ENCODE measurements at places on chromosomes 1 and 21.

GRCh38 chr1:21624571-21625389 is 44.4 kb downstream of the RAP1GAP start:
- peak; percentile 53 for DNase-seq

- no peak for DNase-seq
Observed at GRCh38 chr1:26694638-26695355, 1.0 kb upstream of the ARID1A start.

DNA sequence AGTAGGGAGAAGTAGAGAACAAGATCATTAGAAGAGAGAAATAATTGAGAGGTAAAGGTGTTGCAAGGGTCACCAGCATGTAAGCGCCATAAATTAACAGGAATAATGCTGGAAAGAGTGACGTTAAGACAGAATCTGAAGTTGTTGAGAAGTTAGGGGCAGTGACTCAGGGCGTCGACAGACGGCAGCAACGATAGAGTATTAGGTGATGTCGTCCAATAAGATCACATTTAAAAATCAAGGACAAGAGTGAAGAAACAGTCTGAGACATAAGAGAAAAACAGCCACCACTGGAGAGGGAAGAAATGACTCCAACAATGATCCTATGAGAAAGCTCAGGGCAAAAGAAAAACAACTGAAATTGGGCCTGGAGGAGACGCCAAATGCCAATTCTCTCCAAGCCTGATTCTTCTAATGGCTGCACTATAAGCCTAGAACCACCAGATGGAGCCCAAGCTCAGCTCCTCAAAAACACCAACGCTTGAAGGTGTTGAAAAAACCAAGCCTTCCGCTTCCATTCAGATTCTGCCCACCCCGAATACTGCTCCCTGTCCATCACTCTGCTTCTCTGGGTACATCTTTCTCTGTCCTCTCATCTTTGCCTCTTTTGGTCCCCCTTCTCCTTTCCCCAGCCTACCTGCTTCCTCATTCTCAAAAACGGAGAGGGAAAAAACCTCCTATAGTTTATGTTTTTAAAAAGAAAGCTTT is 70.0 kb downstream of the LUZP1 start:
- peak; percentile 88 for DNase-seq

DNA sequence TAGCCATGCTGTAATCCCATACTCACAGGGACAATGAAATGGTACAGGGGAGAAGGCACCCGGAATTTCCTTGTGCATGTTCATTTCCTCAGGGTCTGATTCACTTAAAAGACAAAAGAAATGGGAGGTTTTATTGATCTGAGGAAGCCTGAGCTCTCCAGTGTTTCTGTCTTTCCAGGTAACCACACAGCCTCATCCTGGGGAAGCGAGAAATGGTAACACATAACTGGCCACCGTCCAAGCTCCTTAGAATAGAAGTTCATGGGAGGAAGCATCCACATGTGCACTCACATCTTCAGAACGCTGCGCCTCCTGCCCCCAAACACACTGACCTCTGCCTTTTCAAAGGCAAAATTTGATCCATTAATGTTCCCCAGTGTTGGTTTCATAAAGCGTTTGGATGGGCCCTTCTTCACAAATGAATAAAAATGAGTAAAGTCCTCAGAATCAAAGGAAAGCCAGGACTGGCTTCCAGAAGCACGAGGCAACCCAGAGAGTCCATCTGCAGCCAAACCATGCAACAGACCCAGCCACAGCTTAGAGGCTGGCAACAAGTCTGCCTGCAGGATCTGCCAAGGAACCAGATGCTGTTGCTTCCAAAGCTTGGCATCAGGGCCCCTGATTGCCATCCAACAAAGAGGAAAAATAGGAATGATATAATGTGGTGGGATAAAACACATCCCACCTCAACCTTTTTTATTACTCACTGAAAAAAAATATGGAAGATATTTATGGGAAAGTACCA is 120.3 kb downstream of the ZBTB18 start:
- no peak for DNase-seq

GRCh38 chr1:199512037-199512710 is 515.3 kb upstream of the NR5A2 start:
- DNase-seq, result no peak

- peak; percentile 79 for DNase-seq
Observed at GRCh38 chr1:84370831-84371394, 27.4 kb upstream of the DNASE2B start.

DNA sequence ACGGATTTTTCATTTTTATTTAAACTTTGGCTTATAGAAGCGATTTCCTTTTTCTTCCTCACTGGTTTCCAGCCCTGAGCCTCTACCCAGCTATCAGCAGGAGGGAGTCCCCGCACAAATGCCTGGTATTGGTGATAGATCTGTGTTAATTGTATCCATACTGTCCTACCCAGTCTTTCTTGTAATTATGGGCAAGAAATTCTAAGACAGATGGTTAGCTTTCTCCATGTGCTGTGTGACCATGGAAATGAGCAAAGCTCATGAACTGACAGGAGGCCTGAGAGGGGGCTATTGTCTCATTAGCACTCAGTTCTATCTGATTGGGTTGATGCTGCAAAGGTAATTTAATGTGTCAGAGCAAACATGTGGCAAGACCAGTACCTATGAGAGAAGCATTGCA is 108.1 kb upstream of the IVNS1ABP start:
- no peak for DNase-seq

DNA sequence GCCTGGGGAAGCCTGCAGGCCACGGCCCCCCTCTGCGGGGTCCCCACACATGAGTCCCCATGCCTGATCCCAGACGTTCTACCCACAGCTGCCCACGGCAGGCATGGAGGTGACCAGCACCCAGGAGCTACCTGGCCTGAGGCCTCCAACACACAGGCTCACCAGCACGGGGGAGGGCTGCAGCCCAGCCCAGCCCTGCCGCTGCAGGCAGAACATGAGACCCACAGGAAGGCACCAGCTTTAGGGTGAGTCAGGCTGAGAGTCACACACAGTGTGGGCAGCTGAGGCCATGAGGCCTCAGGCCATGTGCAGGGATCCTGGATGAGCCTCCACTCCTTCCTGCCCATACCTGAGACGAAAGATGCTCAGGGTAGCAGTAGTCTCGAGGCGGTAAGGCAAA is 121.1 kb downstream of the PSMG1 start:
- DNase-seq, result no peak

DNA sequence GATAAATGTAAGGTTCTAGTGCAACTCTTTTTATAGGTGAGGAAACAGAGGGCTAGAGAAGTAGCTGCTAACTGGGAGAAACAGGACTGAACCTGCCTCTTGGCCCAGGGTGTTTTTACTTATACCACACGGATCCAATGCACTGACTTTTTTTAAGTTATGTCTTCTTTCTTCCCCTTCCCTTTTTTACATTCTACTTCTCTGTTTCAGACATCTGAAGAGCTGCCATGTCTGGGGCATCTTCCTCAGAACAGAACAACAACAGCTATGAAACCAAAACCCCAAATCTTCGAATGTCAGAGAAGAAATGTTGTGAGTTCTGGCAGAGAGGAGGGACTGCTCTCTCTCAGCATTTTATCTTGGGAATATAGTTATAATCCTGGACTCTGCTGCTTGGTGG is 1.4 kb downstream of the PFKFB2 start:
- no peak for DNase-seq

DNA sequence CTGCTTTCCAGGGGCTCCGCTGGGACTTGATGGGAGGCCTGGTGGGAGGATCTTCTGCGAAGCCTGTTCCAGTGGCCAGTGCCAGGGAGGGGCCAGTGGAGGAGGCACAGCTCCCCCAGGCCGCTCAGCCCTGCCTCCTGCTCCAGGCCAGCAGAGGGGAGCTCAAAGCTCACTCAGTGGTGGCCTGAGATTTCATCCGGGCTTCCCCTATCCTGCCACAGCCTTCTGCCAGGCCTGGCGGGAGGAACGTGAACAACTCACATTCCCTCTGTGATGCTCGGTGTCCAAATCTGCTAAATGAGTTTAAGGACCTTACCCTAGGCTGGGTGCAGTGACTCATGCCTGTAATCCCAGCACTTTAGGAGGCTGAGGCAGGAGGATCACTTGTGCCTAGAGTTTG is 3.3 kb downstream of the CLCNKB start:
- DNase-seq, result peak; percentile 43

GRCh38 chr21:33836408-33836807 is 79.2 kb downstream of the ATP5PO start:
- DNase-seq, result no peak

GRCh38 chr1:222989443-222989842 is 153.6 kb downstream of the TLR5 start:
- no peak for DNase-seq

GRCh38 chr1:3651930-3652547 is at the start of gene TP73:
TSS of gene TP73 (plus strand) at chr1:3652516. CDS start at chr1:3682366, 29,850 bp downstream.
- DNase-seq, result peak; percentile 15

- DNase-seq, result peak; percentile 74
Observed at GRCh38 chr1:184973272-184974055, 844 bp downstream of the NIBAN1 start.

GRCh38 chr1:44239331-44239960 is 26.2 kb downstream of the DMAP1 start:
- peak; percentile 51 for DNase-seq

GRCh38 chr1:206784471-206784903 is 12.2 kb upstream of the IL10 start:
- no peak for DNase-seq

- peak; percentile 12 for DNase-seq
Observed at GRCh38 chr1:186948535-186948934, 119.8 kb downstream of the PLA2G4A start.

- peak; percentile 80 for DNase-seq
Observed at GRCh38 chr1:8004803-8005573, 21.1 kb downstream of the ERRFI1 start.

DNA sequence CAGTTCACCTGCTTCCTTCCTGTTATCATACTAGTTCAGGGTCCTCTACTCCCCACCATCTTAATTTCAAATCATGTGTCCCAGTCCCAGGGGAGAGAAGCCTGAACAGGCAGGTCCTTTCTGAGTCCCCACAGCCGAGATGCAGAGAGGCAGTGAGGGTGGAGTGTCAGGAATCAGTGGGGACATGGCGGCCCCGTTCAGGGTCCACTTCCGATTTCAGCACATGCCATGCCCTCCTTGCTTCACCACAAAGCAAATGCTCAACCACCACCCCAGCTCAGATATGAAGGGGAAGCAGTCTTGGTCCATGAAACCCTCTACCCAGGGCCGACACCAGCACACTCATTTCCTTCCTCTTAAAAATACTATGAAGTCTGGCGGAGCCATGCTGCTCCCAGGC is 5.2 kb upstream of the SEMA4A start:
- no peak for DNase-seq

DNA sequence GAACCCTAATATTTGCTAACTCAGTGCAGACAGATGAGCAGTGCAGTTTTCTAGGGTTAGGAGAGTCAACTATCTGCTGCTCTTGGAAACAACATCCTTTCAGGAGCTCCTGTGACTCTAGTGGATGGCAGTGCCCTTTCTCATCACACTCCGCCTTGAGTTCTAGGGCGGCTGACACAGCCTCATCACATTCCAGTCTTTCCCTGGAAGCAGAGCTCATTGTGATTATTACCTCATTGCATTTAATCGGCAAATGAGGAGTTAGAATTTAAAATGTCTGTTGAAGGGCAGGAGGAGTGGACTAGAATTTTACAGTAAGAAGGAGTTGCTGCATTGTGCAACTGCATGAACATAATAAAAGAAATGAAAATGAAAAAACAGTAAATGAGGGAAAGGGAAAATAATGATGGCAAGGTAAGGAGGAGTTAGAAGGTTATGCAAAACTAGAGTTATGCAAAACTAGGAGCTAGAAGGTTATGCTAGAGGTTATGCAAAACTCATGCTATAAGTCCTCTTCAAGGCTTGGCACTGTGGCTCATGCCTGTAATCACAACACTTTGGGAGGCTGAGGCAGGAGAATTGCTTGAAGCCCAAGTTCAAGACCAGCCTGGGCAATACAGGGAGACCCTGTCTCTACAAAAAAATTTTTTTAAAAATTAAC is 6.9 kb upstream of the PTGFRN start:
- no peak for DNase-seq

GRCh38 chr21:44006656-44007055 is 5.5 kb upstream of the TRAPPC10 start:
- DNase-seq, result peak; percentile 79

DNA sequence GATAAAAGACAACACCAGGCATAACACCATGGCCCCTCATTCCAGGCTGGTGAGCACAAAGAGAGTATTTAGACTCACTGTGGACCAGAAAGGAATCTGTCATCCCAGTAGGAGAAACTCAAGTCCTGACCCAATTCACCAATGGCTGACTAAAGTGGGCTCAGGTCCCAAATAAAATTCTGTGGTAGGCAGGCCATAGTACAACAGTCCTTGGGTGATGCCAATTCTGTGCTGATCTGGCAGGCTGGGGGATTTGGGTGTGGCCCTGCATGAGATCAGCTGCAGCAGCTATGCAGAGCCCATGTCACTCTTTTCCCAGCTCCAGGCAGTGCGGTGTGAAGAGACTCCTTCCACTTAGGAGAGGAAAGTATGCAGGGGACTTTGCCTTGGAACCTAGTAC is 245.1 kb downstream of the LBR start:
- DNase-seq, result no peak

- DNase-seq, result no peak
Observed at GRCh38 chr1:65946960-65947359, 154.3 kb downstream of the PDE4B start.

DNA sequence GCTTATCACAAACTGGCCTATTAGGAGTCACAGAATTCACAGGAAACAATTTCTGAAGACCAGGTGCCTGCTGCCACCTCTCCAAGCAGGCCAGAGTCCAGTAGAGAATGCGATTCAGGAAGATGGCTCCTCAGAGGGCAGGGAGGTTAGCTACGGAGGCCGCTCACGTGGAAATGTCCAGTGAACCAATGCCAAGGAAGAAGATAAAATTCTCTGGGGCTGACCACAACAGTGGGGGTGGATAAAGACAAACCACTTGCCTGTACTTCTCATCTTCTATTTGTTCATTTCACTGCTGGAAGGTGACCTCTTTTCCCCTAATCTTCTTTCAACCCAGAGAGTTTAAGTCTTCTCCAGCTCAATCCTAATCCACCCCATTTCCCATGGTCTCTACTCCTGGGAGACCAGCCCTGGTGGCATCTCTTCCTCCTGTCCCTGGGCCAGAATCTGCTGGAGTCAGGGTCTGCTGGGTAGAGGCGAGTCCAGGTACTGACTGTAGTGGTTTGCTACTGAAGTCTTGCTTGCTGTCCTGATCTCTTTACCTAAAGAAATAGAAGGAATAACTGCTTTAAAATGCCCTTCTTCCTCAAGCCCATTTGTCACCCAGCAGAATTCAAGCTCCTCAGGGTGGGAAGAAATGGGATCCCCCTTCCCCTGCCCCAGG is 3.2 kb downstream of the PSRC1 start:
- no peak for DNase-seq

- no peak for DNase-seq
Observed at GRCh38 chr21:32190493-32191144, 88.2 kb downstream of the MIS18A start.

- no peak for DNase-seq
Observed at GRCh38 chr1:214451596-214451995, 99.8 kb downstream of the PTPN14 start.

DNA sequence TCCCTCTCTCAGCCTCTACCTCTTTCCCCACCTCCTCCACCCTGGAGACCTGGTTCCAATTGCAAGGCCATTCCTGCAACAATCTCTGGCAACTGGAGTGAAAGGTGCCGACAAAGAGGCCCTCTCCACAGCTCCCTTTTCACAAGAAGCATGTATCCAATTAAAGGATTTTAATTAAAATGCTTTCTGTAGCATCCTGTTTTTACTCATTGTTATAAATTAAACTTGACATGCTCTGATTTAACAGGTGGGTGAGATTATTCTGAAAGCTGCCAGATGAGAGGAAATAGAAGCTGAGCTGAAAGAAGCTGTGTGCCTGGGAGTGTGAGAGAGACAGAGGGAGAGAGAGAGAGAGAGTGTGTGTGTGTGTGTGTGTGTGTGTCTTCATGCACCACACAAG is 160.5 kb downstream of the TBX15 start:
- no peak for DNase-seq

Data from astrocyte of the hippocampus (primary cell).